Stimulated activated CD8-positive, alpha-beta memory T cell treated with anti-CD3 and anti-CD28 coated beads, Interleukin-7, amount 100 ng/mL, for 4 hours (primary cell): ENCODE measurements at places on chromosomes 4 and X.

- no peak for DNase-seq
Measured at GRCh38 chr4:76610751-76611547, 175.9 kb downstream of the SHROOM3 start.

- no peak for DNase-seq
Measured at GRCh38 chr4:187617113-187617512, 378.5 kb upstream of the ZFP42 start.

- DNase-seq, result no peak
Measured at GRCh38 chrX:96591421-96591820, 93.2 kb upstream of the DIAPH2 start.

DNA sequence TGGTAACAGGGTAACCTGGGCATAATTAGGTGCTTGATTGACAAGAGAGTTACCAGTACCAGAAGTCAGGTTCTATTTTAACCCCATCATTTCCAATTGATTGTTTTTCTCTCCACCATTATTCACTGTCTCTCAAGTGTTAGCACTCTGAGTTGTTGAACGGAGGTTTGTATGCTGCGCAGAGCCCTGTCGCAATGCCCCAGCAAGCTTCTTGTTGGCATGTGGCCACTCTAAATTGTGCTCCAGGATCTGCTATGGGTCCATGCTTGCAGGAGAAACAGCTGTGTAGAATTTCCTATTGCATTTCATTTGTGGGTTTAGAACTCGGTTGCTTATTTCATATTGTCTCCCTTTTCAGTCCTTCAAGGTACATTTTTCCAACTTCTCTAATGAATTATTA is 98.2 kb downstream of the KLHL8 start:
- no peak for DNase-seq

GRCh38 chr4:147772056-147772455 is 40.2 kb downstream of the ARHGAP10 start:
- no peak for DNase-seq

DNA sequence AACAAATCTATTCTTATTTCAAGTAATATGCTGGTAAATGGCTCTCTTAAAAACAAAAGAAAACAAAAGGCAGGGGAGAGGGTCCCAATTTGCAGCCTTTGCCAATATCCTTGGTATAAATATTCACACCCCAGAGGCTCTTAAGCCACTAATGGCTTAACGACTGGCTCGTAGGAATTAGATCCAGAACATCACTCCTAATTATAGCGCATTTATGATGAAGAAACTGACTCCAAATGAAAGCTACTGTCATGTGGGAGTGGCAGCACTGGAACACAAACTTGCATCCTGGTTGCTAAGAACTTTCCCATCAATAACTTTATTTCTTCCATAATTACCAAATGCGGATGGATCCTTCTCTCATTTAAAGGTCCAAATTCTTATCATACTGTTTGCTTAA is 138.7 kb downstream of the FRYL start:
- DNase-seq, result no peak

GRCh38 chr4:7101692-7102515 is 34.0 kb upstream of the GRPEL1 start:
- DNase-seq, result no peak

GRCh38 chrX:69031181-69031580 is 134.1 kb downstream of the PJA1 start:
- DNase-seq, result no peak

DNA sequence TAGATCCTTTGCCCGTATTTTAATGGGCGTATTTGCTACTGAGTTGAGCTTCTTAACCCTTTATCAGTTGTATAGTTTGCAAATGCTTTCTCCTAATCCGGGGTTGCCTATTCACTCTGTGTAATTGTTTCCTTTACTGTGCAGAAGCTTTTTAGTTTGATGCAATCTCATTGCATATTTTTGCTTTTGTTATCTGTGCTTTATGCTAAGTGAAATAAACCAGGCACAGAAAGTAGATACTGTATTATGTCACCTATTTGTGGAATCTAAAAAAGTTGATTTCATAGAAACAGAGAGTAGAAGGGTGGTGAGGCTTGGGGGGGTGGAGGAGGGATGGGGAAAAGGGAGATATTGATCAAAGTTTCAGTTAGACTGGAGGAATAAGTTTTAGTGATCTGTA is 17.7 kb downstream of the OGT start:
- no peak for DNase-seq

DNA sequence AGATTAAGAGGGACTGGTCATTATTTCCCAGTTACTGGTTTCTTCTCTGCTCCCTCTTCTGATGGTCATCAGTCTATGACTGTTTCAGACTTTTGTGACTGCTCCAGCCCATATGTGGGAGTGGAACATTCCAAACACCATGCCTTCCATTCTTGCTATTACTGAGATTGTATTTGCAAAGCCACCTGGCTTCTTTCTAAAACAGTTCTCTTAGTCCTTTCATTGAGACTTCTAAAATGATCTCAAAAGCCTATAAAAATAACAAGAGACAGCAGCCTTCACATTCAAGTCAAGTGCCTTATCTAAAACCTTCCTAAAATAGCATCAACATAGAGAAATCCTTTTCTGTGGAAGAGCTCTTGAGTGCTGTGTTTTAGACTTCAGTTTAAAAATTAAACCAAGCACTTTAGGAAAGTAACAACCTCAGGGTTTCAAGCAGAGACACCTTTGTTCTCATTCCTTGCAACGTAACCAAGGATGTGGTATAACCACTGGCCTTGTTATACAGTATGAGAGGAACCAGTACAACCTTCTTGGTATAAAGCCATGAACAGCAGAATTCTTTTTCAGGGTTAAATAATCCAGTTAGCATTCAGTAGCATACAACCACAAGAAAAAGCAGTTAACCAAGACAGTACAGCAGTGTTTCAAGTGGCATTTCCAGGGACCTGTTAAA is 97.1 kb downstream of the NFKB1 start:
- no peak for DNase-seq

DNA sequence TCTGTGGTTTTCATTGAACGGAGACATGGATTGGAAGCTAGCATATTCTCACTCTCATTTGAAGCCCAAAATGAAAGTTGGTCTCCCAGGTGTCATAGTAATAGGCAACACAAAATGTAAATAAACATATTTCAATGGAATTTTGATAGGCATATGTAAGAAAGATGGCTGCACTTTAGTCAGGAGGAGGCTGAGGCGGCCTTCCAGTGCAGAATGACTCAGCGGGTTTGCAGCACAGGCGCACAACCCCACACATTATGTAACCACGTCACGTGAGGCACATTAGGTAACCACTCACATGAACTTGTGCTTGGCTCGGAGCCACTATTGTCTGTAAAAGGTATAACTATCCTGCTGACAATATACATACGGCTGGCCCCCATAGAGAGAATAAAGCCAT is 381.7 kb downstream of the GPAT3 start:
- DNase-seq, result no peak

GRCh38 chr4:109921384-109921808 is 8.7 kb downstream of the EGF start:
- DNase-seq, result no peak

DNA sequence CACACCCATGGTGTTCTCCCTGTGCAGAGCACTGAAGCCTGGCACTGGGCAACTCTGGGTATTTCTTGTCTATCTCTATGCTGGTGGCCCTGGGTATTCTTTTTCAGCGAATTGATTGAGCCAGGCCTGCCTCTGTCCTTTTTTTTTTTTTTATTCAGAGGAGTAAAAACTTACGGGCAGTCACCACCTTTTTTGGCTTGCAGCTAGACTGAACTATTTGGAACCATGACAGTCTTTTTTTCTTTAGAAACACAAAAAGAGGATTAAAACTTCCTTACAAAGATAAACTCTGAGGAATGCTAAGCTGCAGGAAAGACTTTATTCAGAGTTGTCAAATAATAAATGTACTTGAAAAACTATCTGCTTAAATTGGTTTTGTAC is 119.2 kb upstream of the STIM2 start:
- DNase-seq, result no peak
